Smooth muscle cell of bladder (primary cell): ENCODE measurements at places on chromosomes 6 and 20. TPM values are rescaled to one million over a fixed set of nuclear protein-coding genes. Genes with fewer than 3 reads are reported as not detected.

The JPH2 gene
- total RNA-seq, result 0.43 and 4.4 TPM in 2 replicates

The FAM83B gene
- total RNA-seq, result under 0.01 TPM in 1 of 2 replicates, not detected in the other

The SSTR4 gene
- not detected in 2 replicates for total RNA-seq

The PGC gene
- not detected in 2 replicates for total RNA-seq

The HAO1 gene
- total RNA-seq, result not detected in 2 replicates

The GPR31 gene
- total RNA-seq, result not detected in 2 replicates

The LIN28B gene
- total RNA-seq, result not detected in 2 replicates

The RHAG gene
- not detected in 2 replicates for total RNA-seq

The BMP2 gene
- 7.6 and 8.8 TPM in 2 replicates for total RNA-seq

The ADAM33 gene
- total RNA-seq, result 21.9 and 44.4 TPM in 2 replicates

The COL11A2 gene
- 0.14 and 0.46 TPM in 2 replicates for total RNA-seq

The TBXT gene
- not detected in 2 replicates for total RNA-seq

The PPP1R10 gene
- total RNA-seq, result 13.9 and 20.8 TPM in 2 replicates

The ECT2L gene
- under 0.01 TPM in 1 of 2 replicates, not detected in the other for total RNA-seq

The PTPRA gene
- total RNA-seq, result 22.9 and 27.9 TPM in 2 replicates

The MATN4 gene
- not detected in 2 replicates for total RNA-seq

The CPXM1 gene
- total RNA-seq, result 0.71 and 1.2 TPM in 2 replicates

The ZC2HC1B gene
- total RNA-seq, result not detected in 2 replicates

The TAAR9 gene
- not detected in 2 replicates for total RNA-seq

The ZSCAN23 gene
- 4.4 and 6.0 TPM in 2 replicates for total RNA-seq

The ZSWIM3 gene
- 4.4 and 5.3 TPM in 2 replicates for total RNA-seq

The TGM3 gene
- total RNA-seq, result 0.18 TPM in 1 of 2 replicates, not detected in the other

The SLC17A1 gene
- total RNA-seq, result not detected in 2 replicates

The YTHDF1 gene
- total RNA-seq, result 12.8 and 17.7 TPM in 2 replicates

The PKIB gene
- total RNA-seq, result 1.1 and 26.0 TPM in 2 replicates

The CST8 gene
- not detected in 2 replicates for total RNA-seq

The ELOVL2 gene
- 3.9 and 18.9 TPM in 2 replicates for total RNA-seq

The KCNK16 gene
- not detected in 2 replicates for total RNA-seq

The CST4 gene
- 0.43 TPM in 1 of 2 replicates, not detected in the other for total RNA-seq

The CLVS2 gene
- under 0.01 TPM in 2 replicates for total RNA-seq

The TMEM244 gene
- not detected in 2 replicates for total RNA-seq

The SFTA2 gene
- not detected in 2 replicates for total RNA-seq

The RSPO4 gene
- not detected in 2 replicates for total RNA-seq

The IL17F gene
- not detected in 2 replicates for total RNA-seq

The HUS1B gene
- total RNA-seq, result 0.71 and 0.83 TPM in 2 replicates

The DACT2 gene
- total RNA-seq, result 0.85 and 1.0 TPM in 2 replicates

The STK35 gene
- 9.2 and 14.1 TPM in 2 replicates for total RNA-seq

The C6orf52 gene
- 0.43 TPM in 1 of 2 replicates, not detected in the other for total RNA-seq

The PSORS1C1 gene
- total RNA-seq, result 1.7 and 2.1 TPM in 2 replicates

The PAX1 gene
- total RNA-seq, result not detected in 2 replicates

The ANKRD66 gene
- total RNA-seq, result not detected in 2 replicates

The LCA5 gene
- total RNA-seq, result 5.0 and 5.3 TPM in 2 replicates

The EDEM2 gene
- total RNA-seq, result 74.4 and 105 TPM in 2 replicates

The PRRT1 gene
- 0.14 and 0.18 TPM in 2 replicates for total RNA-seq

The PKHD1 gene
- total RNA-seq, result not detected in 2 replicates

The PSMB9 gene
- total RNA-seq, result 29.2 and 31.1 TPM in 2 replicates

The PIGU gene
- 5.9 and 6.3 TPM in 2 replicates for total RNA-seq

The CGAS gene
- total RNA-seq, result 3.4 and 4.3 TPM in 2 replicates

The EDN1 gene
- 0.43 and 2.0 TPM in 2 replicates for total RNA-seq

The TREM1 gene
- 2.7 and 3.4 TPM in 2 replicates for total RNA-seq
